ENCODE measurements at places on chromosomes 13 and 19.

- no peak for DNase-seq
Measured at GRCh38 chr13:72005455-72005854, 138.5 kb upstream of the DACH1 start.

- no peak for DNase-seq
Measured at GRCh38 chr13:103638706-103639105, 572.5 kb upstream of the SLC10A2 start.

GRCh38 chr19:33260628-33261418 is 35.2 kb upstream of the SLC7A10 start:
- no peak for DNase-seq

- DNase-seq: no peak
Measured at GRCh38 chr19:28701491-28701890, 511.5 kb downstream of the UQCRFS1 start.

GRCh38 chr13:22243469-22244163 is 572.7 kb downstream of the FGF9 start:
- no peak for DNase-seq

DNA sequence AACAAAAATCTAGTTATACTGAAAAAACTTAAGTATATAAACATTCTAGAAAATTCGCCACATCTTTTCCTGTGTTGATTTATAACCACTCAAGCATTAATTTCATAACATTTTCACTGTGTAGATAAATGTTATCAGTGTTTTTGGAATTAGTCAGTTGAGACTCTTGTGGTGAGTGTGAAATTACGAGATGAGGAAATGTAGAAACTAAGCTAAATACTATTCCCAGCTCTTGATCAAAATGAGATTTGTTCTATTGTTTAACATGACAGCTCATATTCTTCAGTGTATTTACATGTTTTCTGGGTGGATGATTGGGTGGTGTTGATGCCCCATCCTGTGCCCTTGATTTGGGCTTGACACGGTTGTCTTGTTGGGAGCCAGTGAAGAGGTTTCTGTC is 406.8 kb downstream of the DACH1 start:
- no peak for DNase-seq

DNA sequence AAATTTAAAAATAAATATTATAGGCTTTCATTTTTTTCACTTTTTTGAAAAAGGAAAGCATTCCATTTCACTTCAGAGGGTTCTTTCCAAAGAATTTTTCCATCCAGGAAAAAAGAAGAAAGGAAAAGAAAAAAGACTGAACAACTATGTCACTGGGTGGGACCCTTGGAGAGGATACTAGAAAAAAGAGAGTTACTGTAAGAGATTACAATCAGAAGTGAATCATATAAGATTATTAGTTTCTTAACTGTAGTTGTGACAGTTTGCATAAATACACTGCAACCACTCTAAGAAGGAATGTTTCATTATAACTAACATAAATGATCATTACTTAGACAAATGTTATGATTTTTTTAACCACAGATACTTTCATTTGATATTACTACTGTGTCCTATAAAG is 87.8 kb downstream of the KLF12 start:
- DNase-seq: no peak

DNA sequence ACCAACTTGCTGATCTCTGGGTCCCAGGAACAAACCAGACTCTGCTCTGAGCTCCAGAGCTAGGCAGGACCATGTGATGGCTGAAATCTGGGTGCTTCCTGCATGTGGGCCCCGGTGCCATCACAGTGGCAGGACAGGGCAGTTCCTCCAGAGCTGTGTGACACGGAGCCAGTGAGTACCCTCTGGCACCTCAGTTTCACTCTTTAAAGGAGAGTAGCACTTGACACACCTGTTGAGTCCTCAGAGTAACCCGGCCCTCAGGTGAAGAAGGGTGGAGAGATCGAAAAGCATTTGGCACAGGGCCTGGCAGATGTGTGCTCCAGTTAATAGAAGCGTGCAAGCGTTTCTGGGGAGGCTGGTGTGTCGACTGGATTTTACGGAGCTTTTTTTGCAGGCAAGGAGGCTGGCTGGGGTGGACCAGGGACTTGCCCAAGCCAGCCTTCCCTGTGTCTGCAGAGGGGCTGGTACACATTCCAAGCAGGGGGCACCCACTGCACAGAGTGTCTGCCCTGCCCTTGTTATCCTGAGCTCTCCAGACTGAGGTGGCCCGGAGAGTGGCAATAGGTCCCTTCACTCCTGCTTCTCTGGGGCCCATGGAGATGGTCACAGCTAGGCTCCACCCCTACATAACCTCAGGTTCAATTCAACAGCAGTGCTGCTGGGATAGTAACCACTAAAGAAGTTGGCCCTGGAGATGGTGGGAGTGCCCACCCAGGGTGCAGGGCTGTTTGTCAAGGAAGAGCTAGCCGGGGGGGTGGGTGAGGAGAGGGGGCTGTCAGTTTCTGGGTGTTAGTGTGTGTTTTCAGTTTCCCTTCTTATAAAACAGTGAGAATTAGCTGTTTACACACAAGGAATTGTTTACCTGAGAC is 8.3 kb downstream of the RPS19 start:
- no peak for DNase-seq

DNA sequence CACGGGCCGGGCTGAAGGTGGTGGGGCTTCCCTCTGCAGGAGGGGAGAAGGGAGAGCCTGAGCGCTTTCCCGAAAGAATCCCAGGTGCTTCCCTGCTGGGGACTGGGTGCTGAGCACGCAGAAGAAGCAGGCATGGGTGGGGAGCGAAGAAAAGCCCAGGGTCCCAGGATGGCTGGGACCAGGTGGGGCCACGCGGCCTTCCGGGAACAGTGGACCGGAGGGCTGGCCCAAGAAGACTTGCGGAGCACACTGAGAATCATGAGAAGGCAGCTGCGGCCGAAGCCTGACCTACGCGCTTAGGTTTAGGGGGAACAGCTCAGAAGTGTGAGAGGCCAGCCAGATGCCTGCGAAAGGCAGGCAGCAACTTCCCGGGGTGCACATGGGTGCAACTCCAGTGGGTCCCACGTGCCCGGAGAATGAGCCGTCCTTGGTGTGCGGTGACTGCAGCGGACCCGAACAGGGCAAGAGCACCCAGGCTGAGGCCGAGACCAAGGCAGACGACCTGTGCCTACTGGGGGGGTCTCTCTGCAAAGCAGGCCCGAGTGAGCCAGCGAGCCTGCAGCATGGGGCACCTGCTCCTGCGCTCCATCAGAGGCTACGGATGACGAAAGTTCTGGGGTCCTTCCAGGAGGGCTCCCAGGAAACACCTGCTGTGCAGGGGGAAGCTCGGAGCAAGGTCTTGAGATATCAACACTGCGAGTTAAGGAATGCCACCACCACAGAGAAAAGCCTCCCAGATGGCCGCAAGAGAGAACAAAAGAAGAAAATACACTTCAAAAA is 52.4 kb downstream of the MLLT1 start:
- DNase-seq: no peak

DNA sequence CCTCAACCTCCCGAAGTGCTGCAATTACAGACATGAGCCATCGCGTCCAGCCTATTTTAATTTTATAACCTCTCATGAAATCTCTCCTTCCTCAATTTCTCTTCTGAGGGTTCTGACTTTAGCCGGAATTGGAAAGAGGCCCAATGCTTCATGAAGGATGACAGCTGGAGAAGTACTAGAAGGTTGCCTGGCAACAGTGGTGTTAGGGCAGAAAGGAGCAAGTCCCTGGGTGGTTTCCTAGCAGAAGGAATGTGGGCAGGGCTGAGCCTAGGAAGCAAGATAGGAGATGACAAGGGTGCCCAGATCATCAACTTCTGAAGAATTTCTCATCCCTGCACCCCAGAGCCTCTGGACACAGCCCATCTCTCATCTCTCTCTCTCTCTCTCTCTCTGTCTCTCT is 25.8 kb downstream of the CACNG6 start:
- DNase-seq: no peak

- DNase-seq: no peak
Measured at GRCh38 chr13:94028650-94029049, 450.8 kb downstream of the DCT start.

DNA sequence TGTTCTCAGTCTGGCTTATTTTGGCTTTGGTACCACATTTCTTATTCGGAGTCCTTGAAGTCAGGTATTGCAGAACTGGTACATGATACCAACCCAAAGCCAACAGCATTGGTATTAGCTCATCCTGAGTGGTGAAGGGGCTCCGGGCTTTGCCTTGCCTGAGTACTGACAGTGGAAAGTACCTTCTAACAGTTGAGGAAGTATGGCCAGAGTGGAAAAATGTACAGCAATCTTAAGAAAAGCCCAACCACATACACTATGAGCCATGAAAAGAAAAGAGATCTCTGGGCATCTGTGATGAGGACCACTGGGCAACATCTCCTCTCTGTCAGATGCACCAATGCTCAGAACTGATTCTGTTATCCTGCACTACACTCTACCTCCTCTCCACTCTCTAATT is 8.3 kb downstream of the LCP1 start:
- DNase-seq: no peak

GRCh38 chr19:10603084-10603872 is 16.2 kb upstream of the AP1M2 start:
- DNase-seq: peak; percentile 90

- DNase-seq: no peak
Measured at GRCh38 chr19:46159418-46160232, 11.6 kb downstream of the IGFL2 start.

GRCh38 chr13:30892966-30893365 is 13.1 kb upstream of the MEDAG start:
- DNase-seq: no peak

- no peak for DNase-seq
Measured at GRCh38 chr13:64158908-64159307, 2743.3 kb upstream of the PCDH20 start.
